ENCODE measurements at places on chromosomes 4 and X.

GRCh38 chr4:145583191-145584055 is 35.8 kb upstream of the MMAA start:
- no peak for ATAC-seq

DNA sequence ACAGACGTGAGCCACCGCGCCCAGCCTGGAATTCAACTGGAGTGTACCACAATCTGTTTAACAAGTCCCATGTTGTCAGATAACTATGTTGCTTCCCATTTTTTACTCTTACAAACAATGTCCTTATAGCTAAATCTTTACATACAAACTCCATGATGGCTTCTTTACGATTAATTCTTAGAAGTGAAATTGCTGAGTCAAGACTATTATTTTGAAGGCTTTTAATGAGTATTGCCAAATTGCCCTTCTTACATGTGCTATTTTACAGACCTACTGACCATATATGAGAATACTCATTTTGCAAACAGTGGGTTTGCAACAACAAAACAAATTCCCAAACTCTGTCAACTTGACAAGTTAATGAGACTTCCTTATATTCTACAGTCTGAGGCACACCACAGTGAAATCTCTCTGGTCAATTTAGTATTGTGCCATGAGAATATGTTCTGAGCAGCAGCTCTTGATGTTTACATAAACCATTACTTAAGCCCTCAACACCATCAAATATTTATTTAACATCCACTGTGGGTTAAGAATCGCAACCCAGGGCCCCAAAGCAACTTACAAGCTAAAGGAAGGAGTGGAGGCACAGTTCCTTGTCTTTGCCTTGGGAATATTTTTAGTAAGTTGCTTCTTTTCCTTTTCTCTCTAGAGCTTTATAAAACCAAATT is 128.5 kb downstream of the SPRY1 start:
- ATAC-seq = no peak

GRCh38 chr4:140333523-140333922 is 39.9 kb upstream of the SCOC start:
- ATAC-seq = no peak

DNA sequence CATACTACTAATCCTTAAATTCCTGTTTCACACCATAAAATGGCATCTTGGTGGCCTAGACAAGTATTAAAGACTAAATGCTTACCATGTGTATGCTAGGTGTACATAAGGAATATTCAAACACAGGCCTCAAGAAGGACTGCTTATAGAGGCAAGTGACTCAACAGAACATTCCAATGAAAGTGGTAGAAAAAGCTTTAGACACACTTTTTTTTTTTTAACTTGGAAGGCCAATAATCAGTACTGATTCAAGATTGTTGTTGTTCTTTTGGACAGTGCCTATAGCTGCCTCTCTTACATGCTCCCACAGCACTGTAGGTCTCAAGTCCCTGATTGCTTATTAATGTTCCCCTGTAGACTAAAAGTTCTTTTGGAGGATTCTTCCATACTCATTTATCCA is 77.6 kb downstream of the FBXL5 start:
- no peak for ATAC-seq

- ATAC-seq = no peak
Measured at GRCh38 chr4:161650812-161651211, 513.0 kb downstream of the FSTL5 start.

GRCh38 chr4:95214408-95214807 is 334.4 kb downstream of the UNC5C start:
- no peak for ATAC-seq

DNA sequence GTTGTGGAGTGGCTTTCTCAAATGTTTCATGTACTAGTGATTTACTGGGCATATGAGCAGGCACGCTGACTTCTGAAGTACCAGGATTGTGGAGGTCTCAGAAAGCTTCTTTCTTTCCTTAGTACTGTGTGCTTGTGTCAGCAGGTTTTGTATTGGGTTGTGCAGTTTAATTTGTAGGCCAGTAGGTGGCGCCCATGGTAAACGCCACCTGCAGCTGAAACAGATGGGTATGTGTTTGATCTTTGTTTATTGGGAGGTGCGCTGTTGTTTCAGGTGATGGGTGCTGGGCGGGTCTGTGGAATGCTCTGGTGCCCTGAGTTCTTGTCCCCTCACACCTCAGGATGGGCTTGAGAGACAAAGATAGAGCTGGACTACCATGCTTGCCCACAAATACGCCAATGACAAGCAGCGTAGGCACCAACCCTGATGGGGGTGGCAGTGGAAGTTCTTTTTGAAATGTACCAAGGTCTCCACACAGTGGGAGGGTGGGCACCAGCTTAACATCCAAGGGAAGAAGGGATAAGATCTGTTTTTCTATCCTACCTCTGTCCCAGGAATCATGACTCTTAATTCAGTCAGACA is 141.5 kb downstream of the RPS6KA6 start:
- no peak for ATAC-seq

DNA sequence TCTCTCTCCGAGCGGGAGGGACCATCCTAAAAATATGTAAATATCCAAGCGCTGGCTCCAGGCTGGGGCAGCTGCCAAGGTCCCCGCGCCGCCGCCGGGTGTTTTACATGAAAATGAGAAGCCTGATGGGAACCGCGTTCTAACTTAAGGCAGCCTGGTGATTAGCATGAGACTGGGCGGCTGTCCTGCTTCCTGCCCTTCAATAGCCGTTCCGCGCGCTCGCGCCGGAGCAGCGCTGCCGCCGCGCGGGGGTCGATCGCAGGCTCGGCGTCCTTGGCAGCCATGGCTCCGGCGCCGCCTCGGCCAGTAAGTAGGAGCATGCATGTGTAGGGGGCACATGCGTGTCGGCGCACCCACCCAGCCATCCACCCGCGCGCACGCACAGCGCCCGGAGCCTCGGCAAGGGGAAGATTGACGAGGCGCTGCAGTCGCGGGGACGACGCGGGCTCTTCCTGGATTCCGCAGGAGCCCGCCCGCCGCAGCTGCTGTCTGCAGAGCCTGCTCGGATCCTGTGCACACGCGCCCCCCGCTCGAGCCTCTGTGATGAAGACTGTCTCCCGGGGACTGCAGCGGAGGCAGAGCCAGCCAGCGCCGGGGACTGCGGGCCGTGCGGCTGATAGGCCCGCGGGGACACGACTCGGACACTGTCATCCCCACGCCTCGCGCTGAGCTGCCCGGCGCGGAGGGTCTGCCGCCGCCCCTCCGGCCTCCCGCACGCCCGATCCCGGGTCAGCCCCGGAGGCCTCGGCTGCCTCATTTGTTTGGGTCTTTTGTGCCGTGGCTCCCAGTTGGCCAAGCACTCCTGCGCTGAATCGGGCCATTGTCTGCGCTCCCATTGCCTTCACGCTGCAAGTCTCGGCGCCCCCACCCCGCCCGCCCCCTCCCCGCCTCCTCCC is 734 bp downstream of the STOX2 start:
- no peak for ATAC-seq

DNA sequence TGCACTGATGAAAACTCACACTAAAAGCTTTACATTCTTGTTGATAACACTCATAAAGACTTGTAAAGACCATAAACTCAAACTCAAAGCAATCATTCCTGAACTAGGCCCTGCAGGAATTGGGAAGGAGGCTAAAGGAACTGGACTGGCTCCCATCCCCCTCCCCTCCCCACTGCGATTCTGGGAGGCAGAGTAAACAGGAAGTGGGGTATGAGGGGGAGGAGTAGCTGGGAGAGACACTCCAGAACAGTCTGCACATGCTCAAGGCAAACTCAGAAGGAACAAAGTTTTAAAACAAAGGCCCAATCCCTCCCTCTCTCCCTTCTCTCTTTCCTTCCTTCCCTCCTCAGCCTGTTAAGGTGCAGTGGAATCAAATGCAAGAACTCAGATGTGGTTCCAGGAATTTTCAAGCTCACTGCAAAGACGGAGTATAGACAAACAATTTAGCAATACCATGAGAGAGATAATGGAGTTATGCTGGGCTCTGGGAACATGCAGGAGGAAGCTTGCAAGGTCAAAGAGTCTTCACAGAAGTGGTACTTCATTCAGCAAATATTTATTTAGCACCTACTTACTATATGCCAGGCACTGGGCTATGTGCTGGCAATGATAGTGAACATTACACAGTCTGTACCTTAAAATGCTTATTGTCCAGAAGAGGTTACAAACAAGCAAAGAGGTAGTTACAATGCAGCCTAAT is 15.9 kb downstream of the MID1IP1 start:
- no peak for ATAC-seq
